ENCODE measurements at places on chromosomes 3 and 15. TPM values are rescaled to one million over a fixed set of nuclear protein-coding genes. Genes with fewer than 3 reads are reported as not detected.

DNA sequence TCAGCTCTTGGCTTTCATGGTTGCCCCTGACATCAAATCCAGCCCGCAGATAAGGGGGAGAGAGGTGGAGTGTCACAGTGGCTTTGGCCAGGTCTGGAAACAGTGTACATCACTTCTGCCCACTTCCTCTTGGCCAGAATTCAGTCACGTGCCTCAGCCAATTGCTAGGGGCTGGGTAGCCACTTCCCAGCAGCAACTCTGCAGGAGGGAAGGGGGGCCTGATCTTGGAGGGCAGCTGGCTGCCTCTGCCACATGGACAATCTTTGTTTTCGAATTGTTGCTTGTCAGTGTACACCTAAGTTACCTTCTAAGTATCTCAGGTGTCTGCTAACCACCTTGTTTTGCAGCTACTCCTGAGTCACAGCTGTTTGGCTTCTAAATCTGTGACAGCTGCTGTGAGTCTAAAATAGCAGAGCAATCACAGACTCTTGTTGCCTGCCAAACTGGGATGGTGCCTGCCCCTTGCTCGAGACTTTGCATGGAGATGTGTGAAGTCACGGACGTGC lies 41.0 kb upstream of the LIMD1 start:
- no peak overlapping the region for H3K4me3 ChIP-seq
- no peaks in the 10 kb centered on the region for H3K36me3 ChIP-seq
- no peak for DNase-seq

DNA sequence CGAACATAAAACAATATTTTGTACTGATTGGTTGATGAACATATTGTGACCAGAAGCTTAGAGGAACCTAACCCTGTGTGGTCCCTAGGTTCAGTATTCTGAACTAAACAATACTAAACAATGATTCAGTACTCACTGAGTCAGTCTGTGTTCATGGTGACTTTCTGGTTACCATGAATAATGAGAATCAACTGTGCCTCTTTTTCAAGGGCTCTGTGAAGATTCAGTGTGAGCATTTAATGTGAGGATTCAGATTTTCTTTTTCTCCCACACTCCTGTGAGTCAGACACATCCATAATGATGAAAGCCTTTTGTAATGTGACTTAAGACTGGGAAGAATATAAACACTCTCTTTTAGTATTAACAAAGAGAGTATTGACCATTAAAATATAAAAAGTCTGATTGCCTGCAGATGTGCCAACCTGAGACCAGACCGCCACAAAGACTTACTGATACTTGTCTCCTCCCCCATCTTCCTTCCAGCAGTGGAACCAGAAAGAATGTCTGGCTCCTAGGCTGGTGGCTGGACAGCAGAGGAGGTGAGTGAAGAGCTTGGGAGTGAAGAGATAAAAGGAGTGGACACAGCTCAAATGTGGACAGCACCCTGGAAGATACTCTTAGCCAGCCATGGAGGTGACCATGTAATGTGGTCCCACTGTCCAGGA lies 17.6 kb upstream of the ACTL6A start:
- H3K27me3 ChIP-seq = no peaks in the 10 kb centered on the region
- DNase-seq = no peak
- H3K27ac ChIP-seq = no peak overlapping the region
- H3K36me3 ChIP-seq = no peaks in the 10 kb centered on the region
- H3K4me1 ChIP-seq = no peaks in the 10 kb centered on the region

The CLDND1 gene
- total RNA-seq = 171 TPM

- no peaks in the 10 kb centered on the region for H3K36me3 ChIP-seq
- DNase-seq = no peak
- H3K4me1 ChIP-seq = no peaks in the 10 kb centered on the region
- no peak overlapping the region for H3K27ac ChIP-seq
- H3K4me3 ChIP-seq = no peak overlapping the region
- H3K27me3 ChIP-seq = no peaks in the 10 kb centered on the region
These were observed 403.4 kb upstream of the SUCLG2 start for GRCh38 chr3:68057637-68058320.

DNA sequence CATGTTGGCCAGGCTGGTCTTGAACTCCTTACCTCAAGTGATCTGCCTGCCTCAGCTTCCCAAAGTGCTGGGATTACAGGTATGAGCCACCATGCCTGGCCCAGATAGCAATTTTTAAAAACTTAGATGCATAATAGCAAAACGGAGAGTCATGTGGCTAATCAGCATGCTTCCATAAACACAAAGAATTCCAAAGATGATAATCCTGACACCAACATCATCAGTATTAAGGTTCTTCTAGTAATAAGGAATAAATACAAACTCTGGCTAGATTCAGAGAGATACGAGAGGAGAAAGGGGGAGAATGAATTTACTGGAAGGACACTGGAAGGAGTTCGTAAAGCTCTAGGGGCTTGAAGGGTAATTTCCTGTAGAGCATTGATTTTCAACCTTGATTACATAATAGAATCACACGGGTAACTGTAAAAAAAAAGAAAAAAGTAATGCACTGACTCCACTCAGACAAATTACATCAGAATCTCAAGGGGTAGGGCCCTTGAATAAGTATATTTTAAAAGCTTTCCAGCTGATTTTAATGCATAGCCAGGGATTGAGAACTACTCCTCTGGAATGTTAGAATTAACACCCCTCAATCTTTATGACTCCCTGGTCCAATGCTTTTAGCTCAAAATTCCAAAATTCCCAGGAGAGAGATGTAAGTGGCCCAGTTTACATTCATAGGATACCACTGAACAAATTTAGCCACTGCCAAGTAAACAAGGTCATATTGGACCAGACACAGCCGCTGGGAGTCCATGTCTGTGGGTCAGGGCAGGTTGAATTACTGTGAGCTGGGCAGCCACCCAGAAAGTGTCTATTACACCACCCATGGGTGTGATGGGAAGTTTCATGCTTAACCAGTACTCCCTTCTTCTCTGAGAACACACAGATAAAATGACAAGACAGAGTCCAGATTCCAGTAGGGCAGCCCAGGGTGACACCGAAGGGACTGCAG lies 243.9 kb downstream of the TBL1XR1 start:
- H3K36me3 ChIP-seq = no peaks in the 10 kb centered on the region
- H3K27ac ChIP-seq = no peak overlapping the region
- H3K4me1 ChIP-seq = no peaks in the 10 kb centered on the region
- no peak for DNase-seq
